Activated CD8-positive, alpha-beta T cell treated with anti-CD3 and anti-CD28 coated beads for 36 hours (primary cell): ENCODE measurements at places on chromosomes 13 and 19. TPM values are rescaled to one million over a fixed set of nuclear protein-coding genes. Genes with fewer than 3 reads are reported as not detected.

GRCh38 chr19:7488736-7489353 is at the start of gene PEX11G:
PEX11G (minus strand) TSS chr19:7489035; CDS start chr19:7489010, 25 bp downstream.
- H3K36me3 ChIP-seq: no peaks in the 10 kb centered on the region
- peak; percentile 89 for DNase-seq
- H3K27me3 ChIP-seq: no peaks in the 10 kb centered on the region
- H3K4me1 ChIP-seq: peaks cover 22% of the 10 kb centered on the region
- peak within 1 kb of the TSS; percentile 77 for H3K27ac ChIP-seq
- peak within 1 kb of the TSS; percentile 79 for H3K4me3 ChIP-seq

DNA sequence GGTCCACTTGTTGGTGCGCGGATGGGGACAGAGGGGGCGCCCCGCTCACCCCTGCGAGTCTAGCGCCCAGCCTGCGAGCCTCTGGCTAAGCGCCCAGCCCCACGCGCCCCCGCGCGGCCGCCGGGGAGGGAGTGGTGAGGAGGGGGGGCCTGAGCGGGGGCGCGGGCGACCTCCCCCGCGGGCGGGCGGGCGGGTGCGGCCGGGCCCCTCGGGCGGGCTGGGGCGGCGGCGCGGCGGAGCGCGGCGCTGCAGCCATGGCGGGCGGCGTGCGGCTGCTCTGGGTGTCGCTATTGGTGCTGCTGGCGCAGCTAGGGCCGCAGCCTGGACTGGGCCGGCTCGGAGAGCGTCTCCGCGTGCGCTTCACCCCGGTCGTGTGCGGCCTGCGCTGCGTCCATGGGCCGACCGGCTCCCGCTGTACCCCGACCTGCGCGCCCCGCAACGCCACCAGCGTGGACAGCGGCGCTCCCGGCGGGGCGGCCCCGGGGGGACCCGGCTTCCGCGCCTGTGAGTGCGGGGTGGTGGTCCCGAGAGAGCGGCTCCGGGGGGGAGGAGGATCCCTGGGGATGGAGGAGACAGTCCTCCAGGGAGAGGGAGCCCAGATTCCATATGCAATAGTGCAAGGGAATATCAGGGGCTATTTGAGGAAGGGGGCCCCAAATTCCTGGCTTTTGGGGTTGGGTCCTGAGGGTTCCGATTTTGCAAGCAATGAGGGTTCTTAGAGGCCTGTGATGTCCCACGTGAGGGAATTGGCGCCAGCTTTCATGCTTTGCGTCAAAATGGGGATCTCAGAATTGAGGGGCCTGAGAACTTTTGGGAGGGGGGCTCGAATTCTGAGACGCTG is at the start of gene LTBP4:
Gene LTBP4, plus strand, starts transcription at position 236 of the 841 bp plus-strand sequence. Its CDS starts 19 bp downstream, at position 255.
- no peak within 1 kb of the TSS for H3K27ac ChIP-seq
- peaks cover 69% of the 10 kb centered on the region for H3K4me1 ChIP-seq
- no peaks in the 10 kb centered on the region for H3K36me3 ChIP-seq
- H3K27me3 ChIP-seq: peaks cover 40% of the 10 kb centered on the region
- H3K4me3 ChIP-seq: peak within 1 kb of the TSS; percentile 67
- DNase-seq: no peak

DNA sequence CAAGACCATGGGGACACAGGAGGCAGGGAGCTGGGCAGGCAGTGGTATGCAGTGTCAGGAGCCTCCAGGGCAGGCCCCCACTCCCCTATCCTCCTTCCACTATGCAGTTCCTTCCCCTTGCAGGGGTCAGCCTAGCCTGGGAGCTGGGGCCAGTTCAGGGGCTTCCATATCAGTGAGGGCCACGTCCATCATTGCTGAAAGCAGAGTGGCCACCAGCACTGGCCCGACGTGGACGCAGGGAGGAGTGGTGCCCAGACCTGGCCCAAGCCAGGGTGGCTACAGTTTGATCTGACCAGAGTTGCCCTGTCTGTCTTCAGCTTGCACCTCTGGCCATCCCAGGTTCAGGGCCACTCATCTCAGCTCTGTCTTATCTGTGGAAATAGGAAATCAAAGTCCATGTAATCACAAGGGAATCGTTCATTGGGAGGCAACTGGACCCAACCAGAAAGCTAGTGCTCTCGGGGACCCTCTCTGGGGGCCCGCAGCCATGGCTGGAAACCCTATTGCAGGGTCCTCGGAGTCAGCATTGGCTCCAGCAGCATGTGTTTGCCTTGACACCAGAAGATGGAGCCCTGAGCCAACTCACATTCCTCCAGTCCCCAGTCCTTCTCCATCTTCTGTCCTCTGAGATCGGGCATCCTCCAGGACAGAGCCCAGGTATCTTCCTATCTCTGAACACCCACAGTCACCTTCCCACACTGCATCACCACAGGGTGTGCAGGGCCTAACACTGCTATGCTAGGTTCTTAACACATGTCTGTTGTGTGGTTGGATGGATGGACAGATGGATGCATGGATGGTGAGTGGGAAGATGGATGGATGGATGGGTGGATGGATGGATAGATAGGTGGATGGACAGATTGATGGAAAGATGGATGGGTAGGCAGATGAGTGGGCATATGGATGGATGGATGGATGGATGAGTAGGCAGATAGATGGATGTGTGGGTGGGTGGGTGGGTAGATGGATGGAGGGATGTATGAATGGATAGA is 75.7 kb upstream of the KCTD15 start:
- no peak overlapping the region for H3K4me3 ChIP-seq
- no peak for DNase-seq
- H3K36me3 ChIP-seq: no peaks in the 10 kb centered on the region

DNA sequence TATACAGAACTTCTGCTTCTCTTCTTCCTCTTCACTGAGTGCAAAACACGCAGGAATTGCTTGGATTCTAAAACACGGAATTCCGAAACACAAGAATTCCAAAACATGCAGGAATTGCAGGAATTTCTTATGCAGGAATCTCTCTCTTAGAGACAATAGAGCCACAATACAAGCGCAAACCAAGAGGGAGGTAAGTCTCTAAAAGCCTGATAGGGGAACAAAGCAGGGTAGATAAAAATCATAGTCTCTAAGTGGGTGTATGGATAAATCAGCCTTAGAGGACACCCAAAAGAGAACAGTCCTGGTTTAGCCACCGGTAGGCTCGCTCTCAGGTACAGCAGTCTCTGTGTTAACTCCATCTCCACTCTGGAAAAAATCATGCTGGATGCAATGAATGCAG is 112.9 kb downstream of the LHFPL6 start:
- H3K27ac ChIP-seq: no peak overlapping the region
- H3K4me1 ChIP-seq: no peaks in the 10 kb centered on the region
- DNase-seq: no peak
- H3K27me3 ChIP-seq: no peaks in the 10 kb centered on the region

DNA sequence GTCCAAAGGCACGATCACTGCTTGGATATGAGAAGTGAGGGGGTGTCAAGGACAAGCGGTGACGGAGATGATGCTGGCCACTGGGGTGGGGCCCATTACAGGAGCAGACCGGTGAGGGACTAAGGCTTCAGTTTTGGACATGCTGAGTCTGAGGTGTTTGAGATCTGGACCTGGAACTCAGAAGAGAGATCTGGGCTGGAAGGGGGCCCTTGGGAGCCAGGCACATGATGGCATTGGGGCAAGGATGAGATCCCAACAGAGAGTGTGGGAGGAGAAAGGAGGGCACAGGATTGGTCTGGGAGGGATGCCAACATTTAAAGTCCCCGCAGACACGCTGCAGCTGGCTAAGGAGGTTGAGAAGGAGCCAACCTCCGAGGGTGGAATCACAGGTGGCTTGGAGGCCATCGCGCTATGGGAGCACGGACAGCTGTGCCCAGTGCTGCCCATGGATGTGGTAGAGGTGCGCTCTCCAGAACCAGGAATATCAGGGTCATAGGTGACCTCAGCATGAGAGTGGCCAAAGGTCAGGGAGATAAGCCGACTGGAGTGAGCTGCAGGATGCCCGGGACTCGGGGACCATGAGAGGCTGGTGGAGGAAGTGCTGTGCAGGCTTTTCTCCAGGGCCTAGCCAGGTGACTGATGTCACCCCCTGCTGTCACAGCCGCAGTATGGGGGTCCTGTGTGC is 21.8 kb downstream of the DHRS12 start:
- no peak overlapping the region for H3K4me3 ChIP-seq
- no peak for DNase-seq
- H3K4me1 ChIP-seq: peaks cover 1% of the 10 kb centered on the region
- H3K27ac ChIP-seq: no peak overlapping the region
- no peaks in the 10 kb centered on the region for H3K27me3 ChIP-seq

DNA sequence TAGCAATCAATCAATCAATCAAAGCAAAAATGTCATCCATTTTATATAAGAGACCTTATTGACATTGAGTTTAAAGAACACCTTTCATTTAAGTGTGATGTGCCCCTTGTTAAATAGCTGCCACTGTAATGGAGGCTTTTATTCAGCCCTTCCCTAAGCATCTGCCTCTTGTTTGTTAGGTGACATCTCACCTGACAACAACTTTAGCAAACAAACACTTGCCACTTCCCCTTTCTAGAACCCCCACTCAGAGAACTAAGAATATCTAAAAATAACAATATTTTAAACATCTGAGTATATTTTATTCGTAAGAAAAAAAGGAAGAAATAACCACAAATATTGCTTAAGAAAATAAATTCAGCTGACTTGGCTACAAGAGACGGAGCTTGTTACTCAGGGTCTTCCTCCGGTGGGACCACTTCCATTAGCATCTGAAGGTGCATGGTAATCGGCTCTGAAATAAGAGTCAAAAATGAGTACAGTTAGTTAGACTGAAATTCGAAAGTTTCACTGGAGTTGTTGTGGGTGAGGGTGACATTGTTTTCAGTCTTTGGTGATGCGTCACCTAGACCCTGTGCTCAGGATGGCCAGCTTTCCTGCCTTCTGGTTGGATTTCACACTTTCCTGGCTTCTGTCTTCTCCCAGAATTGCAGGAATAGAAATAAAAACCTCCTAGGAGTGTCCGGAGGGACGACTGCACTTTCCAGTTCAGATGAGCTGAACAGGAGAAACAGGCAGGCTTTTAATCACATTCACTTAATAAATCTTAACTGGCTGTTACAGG is 39.1 kb downstream of the SLC7A9 start:
- no peaks in the 10 kb centered on the region for H3K4me1 ChIP-seq
- no peaks in the 10 kb centered on the region for H3K36me3 ChIP-seq
- no peaks in the 10 kb centered on the region for H3K27me3 ChIP-seq

DNA sequence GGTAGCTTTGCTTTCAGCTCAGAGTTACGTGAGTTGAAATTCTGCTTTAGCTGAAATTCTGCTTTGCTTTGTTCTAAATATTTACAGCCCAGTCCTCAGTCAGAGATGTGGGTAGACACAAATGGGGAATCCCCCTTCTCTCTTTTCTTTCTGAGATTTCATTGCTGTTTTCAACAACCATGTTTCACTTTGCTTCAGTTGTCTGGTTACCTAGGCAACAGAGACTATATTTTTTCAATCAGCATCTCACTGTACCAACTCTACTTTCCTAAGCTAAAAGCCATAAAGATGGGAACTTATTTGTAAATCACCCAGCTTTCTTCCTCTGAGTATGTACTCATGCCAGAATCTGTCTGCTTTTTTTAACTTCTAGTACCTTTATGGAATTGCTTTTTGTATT is 509.0 kb downstream of the OLFM4 start:
- DNase-seq: no peak
- H3K36me3 ChIP-seq: no peaks in the 10 kb centered on the region
- H3K27me3 ChIP-seq: no peaks in the 10 kb centered on the region
- H3K4me3 ChIP-seq: no peak overlapping the region
- H3K4me1 ChIP-seq: no peaks in the 10 kb centered on the region

- DNase-seq: peak; percentile 73
- peak overlapping the region; percentile 73 for H3K4me3 ChIP-seq
- H3K4me1 ChIP-seq: peaks cover 15% of the 10 kb centered on the region
- no peaks in the 10 kb centered on the region for H3K36me3 ChIP-seq
- H3K27me3 ChIP-seq: no peaks in the 10 kb centered on the region
These were observed 25.4 kb upstream of the GPR12 start for GRCh38 chr13:26785838-26786630.

DNA sequence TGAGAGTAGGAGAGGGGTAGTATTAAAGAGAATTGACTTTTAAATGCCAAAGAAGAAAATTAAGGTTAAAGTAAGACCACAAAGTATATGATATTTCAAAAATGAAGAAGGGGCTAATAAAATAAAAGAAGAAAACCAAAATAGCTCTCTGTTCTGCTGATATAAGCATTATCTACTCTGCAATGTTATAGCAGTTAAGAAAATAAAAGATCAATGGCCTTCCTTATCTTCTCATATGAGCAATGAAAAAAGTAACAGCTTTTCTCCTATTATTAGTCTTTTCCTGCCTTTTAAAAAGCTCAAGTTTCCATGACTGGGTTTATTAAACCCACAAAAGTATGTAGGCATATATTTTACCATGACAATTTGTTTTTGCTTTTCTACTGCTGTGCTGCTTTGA is 126.4 kb downstream of the TBC1D4 start:
- peaks cover 29% of the 10 kb centered on the region for H3K4me1 ChIP-seq
- H3K36me3 ChIP-seq: peaks cover 3% of the 10 kb centered on the region
- no peaks in the 10 kb centered on the region for H3K27me3 ChIP-seq
- H3K4me3 ChIP-seq: no peak overlapping the region
- no peak overlapping the region for H3K27ac ChIP-seq
- DNase-seq: no peak

DNA sequence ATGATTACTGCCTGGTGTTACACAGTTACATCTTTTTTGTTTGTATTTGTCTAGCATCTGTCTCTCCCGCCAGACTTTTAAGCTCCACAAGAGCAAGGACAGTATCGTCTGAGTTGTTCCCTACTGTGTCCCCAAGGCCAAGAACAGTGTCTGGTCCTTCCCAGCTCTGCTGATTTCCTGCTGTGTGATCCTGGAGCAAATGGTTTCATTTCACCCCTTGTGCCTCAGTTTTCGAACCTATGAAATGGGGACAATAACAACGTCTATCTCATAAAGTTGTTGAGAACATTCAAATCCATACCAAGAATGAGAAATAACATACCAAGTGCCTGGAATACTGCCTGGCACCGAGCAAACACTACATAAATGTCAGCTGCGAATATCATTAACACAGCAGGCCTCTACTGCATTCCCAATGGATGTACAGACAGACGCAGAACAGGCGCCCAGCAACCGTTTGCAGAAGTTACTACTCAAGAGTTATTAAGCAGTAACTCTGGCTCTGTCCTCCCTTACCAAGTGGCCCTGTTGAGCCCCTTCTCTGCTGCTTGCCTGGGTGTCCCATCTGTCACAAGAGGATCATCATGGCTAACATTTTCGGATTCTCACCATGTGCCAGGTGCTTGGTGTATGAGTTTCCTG is 11.4 kb downstream of the XRCC1 start:
- H3K27me3 ChIP-seq: no peaks in the 10 kb centered on the region
- H3K27ac ChIP-seq: peak overlapping the region; percentile 97
- H3K4me1 ChIP-seq: peaks cover 52% of the 10 kb centered on the region
- peaks cover 33% of the 10 kb centered on the region for H3K36me3 ChIP-seq
- H3K4me3 ChIP-seq: no peak overlapping the region

DNA sequence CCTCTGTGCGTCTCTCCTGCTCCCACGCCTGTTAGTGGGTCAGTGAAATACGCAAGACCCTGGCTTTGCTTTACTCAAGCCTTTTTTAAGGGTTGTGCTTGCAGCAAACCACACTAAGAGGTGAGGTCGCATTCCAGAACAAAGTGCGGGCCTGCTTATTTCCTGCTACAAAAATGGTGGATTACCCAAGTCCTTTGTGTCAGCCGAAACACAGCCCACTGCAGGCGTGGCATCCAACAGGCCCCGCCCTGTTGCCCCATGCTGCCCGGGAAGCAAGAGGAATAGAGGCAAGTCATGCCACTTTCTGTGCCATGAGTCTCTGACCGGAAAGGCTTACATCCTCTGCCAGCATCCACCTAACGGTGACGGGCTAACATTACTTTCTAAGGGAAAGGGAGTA is 7.7 kb upstream of the IRS2 start:
- H3K27me3 ChIP-seq: peaks cover 25% of the 10 kb centered on the region
- H3K27ac ChIP-seq: no peak overlapping the region
- H3K4me3 ChIP-seq: no peak overlapping the region
- H3K4me1 ChIP-seq: peaks cover 5% of the 10 kb centered on the region
- no peaks in the 10 kb centered on the region for H3K36me3 ChIP-seq
- DNase-seq: no peak

The PRRG2 gene
- 1.5 TPM for total RNA-seq

The SSBP4 gene
- total RNA-seq: 102 TPM

The MATK gene
- total RNA-seq: 39.6 TPM

The ZNF264 gene
- total RNA-seq: 22.4 TPM
